ENCODE measurements at places on chromosomes 2 and 18. TPM values are rescaled to one million over a fixed set of nuclear protein-coding genes. Genes with fewer than 3 reads are reported as not detected.

- no peak for DNase-seq
Measured at GRCh38 chr2:855177-855576, 95.5 kb upstream of the SNTG2 start.

GRCh38 chr2:100000915-100001707, 141.3 kb downstream of the AFF3 start:
- DNase-seq, result no peak

DNA sequence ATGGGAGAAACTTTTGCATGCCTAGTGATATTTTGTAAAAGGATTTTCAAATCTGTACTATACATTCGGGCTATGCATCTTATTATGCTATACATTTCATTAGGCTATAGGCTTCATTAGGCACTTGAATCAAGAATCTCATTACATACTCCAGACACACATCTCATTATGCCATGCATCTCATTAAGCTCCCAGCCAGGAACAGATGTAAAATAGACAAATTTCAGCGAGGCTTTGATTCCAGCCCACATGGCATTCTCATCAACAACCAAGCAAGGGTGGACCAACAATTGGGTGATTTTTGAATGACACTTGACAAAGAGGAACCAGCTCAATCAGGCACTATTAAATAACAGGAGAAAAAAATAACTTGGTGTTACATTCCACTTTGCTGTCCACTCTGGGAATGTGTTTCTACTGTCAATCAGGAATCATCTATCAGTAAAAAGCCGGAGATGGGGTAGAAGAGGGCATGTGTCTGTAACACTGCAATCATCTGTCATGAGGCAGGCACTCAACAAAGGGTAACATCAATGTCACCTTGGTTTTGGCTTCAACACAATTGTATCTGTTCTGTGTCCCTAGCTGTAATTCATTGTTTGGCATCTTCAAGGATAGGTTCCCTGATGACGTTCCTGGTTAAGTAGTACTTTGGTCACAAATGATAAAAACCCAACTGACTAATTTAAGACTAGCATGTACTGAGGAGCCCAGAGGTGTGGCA, 498.6 kb downstream of the EPHA4 start:
- no peak for DNase-seq

DNA sequence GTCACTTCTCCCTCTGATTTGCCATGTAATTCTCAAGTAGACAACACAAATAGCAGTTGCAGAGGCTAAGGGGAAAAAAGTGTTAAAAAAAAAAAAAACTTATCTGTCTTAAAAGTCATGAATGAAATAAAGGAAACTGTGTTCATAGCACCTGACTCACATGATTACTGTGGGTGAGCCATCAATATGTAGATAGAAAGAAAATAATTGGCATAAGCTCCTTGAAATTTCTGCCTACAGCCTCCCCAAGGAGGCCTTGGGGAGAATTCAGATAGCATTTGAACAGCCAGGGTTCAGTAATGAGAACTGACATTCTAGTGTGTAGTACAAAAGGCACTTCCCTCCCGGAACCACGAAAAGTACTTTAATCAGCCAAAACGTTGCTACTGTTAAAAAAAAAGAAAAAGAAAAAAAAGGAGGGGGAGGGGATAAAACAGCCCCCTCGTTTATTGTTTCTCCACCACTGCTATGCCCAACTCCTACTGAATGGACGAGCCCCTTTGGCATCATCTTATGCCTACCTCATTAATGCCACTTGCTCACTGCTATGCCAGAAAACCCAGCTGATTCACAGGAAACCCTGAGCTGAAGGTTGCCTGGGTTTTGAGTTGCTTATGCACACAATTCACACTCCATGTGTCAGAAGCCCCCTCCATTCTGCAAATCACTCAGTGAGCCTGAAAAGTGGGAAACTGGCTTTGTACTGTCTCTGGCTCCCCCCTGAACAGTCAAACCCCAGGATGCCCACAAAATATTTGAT, 65.5 kb upstream of the KLF7 start:
- no peak for DNase-seq

DNA sequence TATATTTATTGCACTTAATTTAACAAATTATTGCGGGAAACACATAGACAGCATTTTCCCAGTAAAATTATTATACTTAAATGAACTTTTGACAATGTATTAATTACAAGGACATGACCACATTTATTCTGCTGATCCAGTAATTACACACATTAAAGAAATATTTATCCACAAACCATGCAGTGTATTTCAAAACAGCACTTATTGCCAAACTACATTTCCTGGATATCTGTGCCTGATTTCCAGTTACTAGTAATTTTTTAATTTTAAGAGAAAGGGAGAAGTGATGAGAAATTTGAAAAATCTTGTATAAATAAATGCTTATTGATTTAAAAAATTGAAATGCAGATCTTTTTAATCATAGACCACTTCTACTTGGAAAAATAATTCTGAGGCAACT, 1458.7 kb upstream of the ACVR2A start:
- DNase-seq, result no peak

- no peak for DNase-seq
Measured at GRCh38 chr18:36660311-36660710, 168.5 kb downstream of the TPGS2 start.

DNA sequence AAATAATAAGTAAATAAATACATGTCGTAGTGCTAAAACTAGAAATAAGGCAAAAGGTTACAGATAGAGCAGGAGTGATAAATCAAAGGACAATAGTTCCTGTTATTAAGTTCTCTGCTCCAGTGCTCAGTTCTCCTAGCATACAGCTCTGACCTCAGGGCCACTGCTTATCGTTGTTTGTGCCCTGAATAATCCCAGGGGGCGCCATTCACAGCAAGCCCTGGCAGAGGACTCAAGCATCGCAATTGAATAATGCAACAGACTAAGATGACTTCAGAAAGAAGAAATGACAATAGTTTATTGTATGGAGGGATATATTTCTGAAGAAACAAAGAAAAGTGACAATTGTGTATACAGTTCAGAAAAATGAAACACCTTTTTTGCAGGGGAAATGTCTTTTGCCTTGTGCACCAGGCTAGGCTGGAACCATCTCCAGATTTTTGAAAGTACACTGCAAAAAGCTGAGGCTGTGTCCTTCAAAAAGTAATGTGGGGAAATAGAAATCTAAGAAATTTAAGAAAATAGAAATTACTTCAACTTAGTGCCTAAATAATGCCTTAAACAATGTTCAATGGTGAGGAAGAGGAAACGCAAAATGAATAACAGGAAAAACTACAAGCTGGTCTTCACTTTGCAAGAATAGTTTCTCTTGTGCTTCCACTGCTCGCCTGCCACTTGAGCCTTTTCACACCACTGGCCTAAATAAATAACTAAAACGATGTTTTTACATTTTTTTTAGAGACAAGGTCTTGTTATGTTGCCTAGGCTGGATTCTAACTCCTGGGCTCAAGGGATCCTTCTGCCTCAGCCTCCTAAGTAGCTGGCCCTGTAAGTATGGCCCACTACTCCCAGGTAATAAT, 19.0 kb upstream of the CCNYL1 start:
- DNase-seq, result peak; percentile 61

- DNase-seq, result peak; percentile 18
Measured at GRCh38 chr18:45998244-45998643, 31.1 kb upstream of the EPG5 start.

GRCh38 chr2:158729873-158730620, 65.1 kb upstream of the DAPL1 start:
- DNase-seq, result no peak

GRCh38 chr2:53103679-53104078, 663.9 kb upstream of the CHAC2 start:
- peak; percentile 1 for DNase-seq

DNA sequence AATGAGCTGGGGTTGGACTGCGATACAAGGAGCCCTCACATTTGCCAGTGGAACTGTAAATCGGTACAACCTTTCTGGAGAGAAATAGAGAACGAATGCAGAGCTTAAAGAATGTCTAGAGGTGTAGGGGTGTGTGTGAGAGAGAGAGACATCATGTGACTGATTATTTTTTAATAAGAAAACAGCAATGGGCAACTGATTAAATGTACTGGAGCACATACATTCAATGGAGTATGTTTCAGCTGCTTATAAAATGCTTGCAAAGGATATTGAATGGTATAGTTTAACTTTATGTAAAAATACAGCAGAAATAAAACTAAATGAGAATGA, 391 bp upstream of the TMEM17 start:
- DNase-seq, result no peak

- no peak for DNase-seq
Measured at GRCh38 chr2:223586261-223586660, 15.9 kb downstream of the SCG2 start.

GRCh38 chr18:13380691-13381070, 162.1 kb downstream of the LDLRAD4 start:
- DNase-seq, result no peak

DNA sequence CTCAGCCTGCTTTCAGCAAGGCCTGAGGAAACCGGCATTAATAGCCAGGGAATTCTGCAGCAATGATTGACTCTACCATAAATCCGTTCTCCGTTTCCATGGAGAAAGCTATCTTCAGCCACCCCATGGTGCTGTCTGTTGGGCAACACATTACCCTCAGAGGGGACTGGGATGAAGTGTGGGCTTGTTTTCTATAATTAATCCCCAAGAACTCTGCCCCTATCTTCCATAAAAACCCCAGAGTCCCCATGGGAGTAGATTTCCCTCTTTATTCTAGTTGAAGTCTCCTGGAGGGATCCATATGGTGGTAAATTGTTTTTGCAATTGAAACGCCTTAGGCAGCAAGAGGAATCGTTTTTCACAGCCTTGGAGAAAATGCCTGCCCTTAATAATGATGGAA, 9.2 kb downstream of the G6PC2 start:
- no peak for DNase-seq

- peak; percentile 53 for DNase-seq
Measured at GRCh38 chr2:204479557-204479956, 65.7 kb upstream of the PARD3B start.

GRCh38 chr2:229610333-229610732, 104.0 kb downstream of the DNER start:
- DNase-seq, result no peak

- DNase-seq, result no peak
Measured at GRCh38 chr18:47471784-47472183, 220.3 kb upstream of the SKOR2 start.

- DNase-seq, result no peak
Measured at GRCh38 chr18:75192899-75193298, 16.0 kb downstream of the PTGR3 start.

- DNase-seq, result no peak
Measured at GRCh38 chr2:217724471-217724870, 278.3 kb downstream of the TNS1 start.

- peak; percentile 58 for DNase-seq
Measured at GRCh38 chr2:186995092-186995491, 146.1 kb upstream of the ZSWIM2 start.

GRCh38 chr2:158778243-158778642, 16.9 kb upstream of the DAPL1 start:
- no peak for DNase-seq

DNA sequence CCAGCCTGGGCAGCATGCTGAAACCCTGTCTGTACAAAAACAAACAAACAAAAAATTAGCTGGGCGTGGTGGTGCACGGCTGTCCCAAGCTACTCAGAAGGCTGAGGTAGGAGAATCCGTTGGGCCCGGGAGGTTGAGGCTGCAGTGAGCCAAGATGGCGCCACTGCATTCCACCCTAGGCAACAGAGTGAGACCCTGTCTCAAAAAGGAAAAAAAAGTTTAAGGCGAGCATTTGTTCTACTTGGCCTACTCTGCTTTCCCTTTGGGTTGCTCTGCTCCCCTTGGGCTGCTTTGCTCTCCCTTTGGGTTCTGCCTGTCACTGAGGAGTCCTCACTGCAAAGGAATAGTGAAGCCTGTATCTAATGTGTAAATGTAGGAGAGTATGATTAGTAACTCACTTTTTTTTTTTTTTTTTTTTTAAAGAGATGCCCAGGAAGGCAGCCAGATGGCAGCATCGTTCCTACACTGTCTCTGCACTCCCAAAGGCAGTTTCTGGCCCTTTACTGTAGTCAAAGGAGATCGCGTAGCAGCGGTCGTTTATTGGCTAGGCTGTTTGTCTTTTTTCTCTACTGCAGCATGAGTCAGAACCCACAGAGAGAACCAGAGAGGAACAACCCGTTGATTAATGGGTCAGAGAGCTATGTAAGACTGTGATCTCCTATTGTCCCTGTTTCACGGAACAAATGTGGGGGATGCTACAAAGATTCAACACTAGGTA, 118.3 kb upstream of the CWC22 start:
- DNase-seq, result peak; percentile 80

GRCh38 chr2:69097891-69098655, 85.1 kb downstream of the ANTXR1 start:
- no peak for DNase-seq

DNA sequence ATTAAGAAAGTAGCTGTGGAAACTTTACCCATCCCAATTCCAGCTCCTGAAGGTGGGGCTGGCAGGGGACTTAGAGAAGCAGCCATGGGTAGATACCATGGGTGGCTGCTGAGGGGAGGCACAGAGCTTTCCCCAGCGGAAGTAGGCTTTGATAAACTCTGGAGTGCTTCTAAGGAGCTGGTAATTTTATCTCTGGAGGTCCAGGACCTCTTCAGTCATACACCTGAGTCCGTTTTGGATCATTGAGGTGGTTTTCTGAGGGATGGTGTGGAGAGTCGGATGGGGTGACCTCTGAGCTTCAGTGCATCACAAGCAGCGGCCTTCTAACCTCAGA, 36.7 kb upstream of the BMP10 start:
- DNase-seq, result no peak

DNA sequence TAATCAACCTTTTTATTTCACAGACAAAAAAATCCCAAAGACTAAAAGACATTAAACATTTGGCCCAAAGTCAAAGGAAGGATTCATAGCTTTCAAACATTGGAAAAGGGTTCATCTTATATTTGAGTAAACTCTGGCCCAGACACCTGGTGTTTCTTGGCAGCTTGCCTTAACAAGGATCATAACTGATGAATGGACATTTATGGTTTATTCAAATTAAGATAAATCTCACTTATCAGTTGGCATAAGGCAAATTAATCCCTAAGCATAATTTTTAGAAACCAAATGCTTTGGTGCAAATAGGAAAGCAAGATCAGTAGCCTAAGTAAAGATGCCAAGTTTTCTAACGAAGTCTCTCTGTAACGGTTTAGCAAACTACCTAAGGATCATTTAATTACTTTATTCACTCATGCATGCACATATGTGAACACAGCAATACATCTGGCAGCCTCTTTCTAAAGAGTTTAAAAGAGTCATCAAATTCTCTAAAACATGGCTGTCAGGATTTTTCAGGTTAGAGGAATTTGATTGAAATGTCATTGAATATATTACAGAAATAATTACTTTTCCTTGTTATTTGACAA, 323.4 kb upstream of the RBMS1 start:
- no peak for DNase-seq

BCL2 gene
- 0.45 TPM for polyA plus RNA-seq

DNAJC5G gene
- polyA plus RNA-seq, result 1.4 TPM

ERFE gene
- 0.48 TPM for polyA plus RNA-seq

ABCB11 gene
- 0.16 TPM for polyA plus RNA-seq

HOXD12 gene
- not detected for polyA plus RNA-seq

FER1L5 gene
- not detected for polyA plus RNA-seq

IL36A gene
- polyA plus RNA-seq, result not detected

TGFA gene
- polyA plus RNA-seq, result 0.32 TPM

OSR1 gene
- not detected for polyA plus RNA-seq

DOK6 gene
- not detected for polyA plus RNA-seq

PRLH gene
- polyA plus RNA-seq, result not detected

DUSP2 gene
- 0.35 TPM for polyA plus RNA-seq

DYNAP gene
- not detected for polyA plus RNA-seq

HJURP gene
- polyA plus RNA-seq, result 38.5 TPM

YES1 gene
- 12.6 TPM for polyA plus RNA-seq

C2orf80 gene
- polyA plus RNA-seq, result not detected

AQP12B gene
- not detected for polyA plus RNA-seq

Data from endothelial cell of umbilical vein (primary cell).